ENCODE measurements at places on chromosomes 16 and 17. TPM values are rescaled to one million over a fixed set of nuclear protein-coding genes. Genes with fewer than 3 reads are reported as not detected.

DNA sequence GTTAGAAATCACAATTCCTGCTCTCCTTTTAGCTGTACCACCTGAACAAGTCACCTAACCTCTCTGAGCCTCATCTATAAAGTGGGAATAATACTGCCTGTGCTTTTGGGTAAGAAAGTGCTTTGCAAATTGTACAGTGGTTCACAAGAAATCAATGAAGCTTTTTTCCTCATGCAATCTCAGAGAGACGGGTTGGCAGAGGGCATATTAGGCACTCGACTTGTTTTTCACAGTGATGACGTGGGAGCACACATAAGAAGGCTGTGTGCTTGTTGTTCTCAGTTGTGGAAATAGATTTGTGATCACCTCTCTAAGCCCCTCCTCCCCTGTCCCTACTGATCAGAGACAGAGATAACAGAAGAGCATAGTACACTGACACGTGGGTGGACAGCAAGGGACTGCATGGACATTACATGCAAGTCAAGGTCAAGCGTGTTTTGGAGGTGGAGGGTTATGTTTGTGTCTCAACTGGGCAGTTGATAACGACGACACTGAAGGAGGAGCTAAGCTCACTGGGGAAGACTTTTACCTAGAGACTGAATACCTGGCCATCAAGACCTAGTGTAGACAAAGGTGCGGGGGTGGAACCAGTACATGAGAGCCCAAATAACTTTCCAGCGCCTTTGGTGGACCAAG, 1.7 kb upstream of the GPT2 start:
- DNase-seq, result no peak

DNA sequence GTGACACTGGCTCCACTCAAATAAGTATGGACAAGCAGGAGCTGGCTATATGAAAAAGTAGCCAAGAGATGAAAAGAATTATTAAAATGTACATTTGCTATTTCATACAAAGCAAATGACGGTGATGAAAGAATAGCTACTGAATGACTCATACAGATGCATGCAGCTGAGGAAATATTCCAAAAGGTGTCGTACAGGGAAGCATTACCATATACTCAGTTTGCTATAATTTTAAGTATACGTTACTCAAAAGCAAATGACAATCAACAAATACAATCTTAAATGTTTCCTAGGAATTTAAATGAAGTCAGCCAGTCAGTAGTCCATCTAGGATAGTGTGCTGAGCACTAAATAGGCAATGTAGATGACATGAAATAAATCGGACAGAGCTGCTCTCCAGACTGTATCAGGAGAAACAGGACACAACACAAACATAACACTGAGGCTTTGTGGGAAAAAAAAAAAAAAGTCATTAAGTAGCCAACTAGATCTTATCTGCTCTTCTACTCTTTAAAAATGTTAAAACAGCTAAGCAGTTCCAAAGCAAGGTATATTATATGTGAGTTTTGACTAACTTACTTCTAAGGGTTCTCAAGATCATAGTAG, 65.0 kb downstream of the NCOR1 start:
- no peak for DNase-seq

- DNase-seq, result no peak
Measured at GRCh38 chr17:3282901-3283300, 15.3 kb downstream of the OR3A1 start.

DNA sequence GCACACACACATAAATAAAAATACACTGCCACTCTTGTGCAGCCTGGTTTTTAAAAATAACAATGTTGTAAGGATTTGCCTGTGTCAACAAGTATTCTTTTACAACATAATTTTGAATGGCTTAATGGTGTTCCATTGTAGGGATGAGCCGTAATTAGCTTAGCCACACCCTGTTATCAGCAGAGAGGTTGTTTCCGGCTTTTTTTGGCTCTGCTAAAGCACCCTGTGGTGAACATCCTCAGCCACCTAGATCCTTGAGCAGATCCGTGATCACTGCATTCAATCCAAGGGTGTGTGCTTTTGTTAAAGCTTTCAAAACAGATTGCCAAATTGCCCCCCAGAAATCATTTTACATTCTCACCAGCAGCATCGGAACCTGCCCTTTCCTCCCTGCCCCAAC, 7.0 kb downstream of the KATNB1 start:
- DNase-seq, result no peak

DNA sequence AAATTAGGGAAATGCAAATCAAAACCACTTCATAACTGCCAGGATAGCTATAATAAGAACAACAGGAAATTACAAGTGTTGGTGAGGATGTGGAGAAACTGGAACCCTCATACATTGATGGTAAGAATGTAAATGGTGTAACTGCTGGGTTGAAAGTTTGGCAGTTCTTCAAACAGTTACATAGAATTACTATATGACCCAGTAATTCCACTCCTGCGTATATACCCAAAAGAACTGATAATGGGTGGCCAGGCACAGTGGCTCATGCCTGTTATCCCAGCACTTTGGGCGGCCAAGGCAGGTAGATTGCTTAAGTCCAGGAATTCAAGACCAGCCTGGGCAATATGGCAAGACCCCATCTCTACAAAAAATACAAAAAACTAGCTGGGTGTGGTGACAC, 4.5 kb upstream of the CMTM4 start:
- no peak for DNase-seq

The NLRC3 gene
- 28.2 TPM for polyA plus RNA-seq

The PRCD gene
- 0.52 TPM for polyA plus RNA-seq

DNA sequence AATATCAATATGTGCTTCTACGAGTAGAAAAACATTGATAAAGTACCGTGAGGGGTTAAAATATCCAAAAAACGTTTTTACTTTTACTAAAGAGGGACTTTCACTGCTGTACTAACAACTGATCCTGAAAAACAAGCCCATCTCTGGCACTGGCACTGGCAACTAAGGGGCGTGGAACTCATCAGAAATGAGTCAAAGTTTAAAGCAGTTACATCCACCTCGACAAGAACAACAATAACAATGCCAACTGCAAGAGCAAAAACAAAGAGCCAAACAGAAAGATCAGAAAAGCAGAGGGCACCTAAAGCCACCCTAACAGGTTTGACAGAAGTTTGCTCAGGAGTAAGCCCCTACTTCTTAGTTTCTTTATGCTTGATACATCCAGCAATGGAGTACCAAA, 13.1 kb downstream of the MBTPS1 start:
- DNase-seq, result no peak

The ITGAD gene
- polyA plus RNA-seq, result not detected

- no peak for DNase-seq
Measured at GRCh38 chr16:70161350-70161749, 12.2 kb upstream of the CLEC18C start.

DNA sequence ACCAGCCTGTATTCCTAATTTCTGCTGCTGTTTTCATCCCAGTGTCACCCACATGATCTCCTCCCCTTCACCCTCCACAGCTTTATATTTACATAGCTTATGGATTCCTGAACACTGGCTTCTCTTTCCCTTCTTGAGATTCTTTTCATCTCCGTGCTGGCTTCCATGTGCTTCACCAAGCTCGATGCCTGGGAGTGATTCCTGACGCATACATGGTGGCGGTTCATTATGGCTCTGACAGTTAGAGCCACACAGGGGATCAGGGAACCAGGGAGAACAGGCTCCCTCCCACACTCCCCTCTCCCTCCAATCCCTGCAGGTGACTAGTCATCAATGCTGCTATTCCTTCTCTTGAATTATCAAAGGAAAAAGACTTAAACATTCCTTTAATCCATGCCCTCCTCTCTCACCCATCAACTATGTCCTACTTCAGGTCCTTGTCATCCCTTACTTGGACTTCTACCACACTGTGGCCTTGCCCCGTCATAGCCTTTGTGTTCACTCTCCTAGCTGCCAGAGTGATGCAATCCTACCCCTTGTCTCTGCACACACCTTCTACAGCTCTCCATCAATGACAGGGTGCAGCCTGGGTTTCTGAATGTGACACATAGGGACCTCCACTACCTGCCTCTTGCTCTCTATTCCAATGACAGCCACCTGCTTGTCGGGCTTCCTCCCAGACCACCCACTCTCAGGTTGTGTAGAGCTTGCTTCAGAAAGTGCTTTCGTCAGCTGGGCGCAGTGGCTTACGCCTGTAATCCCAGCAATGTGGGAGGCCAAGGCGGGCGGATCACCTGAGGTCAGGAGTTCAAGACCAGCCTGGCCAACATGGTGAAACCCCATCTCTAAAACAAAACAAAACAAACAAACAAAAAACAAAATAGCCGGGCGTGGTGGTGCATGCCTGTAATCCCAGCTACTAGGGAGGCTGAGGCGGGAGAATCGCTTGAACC, 43.6 kb downstream of the MYH13 start:
- DNase-seq, result no peak

DNA sequence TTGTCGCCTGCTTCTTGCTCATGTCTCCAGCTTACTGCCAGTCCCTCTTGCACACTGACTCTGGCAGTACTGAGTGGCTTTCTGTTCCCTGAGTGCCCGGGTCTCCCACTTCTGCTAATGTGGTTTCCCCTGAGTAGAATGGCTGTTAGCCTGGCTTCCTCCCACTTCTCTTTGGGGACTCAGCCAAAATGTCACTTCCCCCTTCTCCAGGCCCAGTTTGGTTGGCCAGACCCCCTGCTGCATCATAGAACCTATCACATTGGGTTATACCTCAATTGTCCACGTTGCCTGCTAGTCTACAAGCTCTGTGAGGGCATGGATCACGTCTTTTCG, 304.4 kb downstream of the HS3ST3B1 start:
- DNase-seq, result no peak

The HLF gene
- 1.3 TPM for polyA plus RNA-seq

DNA sequence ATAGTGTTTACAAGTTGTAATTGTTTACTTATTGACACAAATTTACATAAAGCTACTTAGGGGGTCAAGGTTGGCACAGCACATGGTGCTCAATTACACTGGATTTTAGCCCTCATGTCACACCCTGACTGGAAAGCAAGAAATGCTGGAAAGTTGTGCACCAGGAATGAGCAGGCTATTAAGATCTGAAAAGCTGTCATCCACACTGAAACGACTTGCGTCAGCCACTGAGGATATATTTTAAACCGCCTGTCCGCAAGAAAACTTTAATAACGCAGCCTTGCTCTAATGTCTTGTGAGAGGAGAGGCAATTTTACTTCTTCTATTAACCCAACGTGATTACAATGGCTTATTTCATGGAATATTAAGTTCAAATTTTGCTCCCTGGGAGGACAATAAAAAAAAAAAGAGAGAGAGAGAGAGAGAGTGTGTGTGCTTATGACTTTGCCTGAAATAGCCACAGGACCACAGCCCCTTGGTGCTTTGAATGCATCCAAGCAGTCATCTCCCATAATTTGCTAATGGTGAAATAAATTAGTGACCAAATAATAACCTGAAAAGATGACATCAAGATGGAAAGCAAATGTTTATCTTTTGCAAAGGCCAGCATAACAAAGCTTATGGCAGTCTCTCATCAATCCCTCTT, 425.4 kb upstream of the PSMD7 start:
- no peak for DNase-seq

All from CD4-positive, CD25-positive, alpha-beta regulatory T cell (primary cell).